ENCODE measurements at places on chromosomes 5 and 9.

DNA sequence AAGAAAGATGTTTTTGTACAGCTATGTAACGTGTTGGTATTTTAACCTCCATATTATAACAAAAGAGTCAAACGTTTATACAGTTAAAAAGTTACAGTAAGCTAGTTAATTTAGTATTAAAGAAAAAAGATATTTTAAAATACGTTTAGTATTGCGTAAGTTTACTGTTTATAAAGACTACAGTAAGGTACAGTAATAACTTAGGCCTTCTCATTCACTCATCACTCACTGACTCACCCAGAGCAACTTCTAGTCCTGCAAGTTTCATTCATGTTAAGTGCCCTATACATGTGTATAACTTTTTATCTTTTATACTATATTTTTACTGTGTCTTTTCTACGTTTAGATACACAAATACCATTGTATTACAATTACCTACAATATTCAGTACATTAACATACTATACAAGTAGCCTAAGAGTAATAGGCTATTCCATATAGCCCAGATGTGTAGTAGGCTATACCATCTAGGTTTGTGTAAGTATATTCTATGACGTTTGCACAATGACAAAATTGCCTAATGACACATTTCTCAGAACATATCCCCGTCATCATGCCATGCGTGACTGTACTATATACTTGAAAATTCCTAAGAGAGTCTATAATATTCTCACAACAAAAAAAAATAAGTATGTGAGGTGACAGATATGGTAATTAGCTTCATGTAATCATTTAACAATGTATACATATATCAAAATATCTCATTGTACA, 33.8 kb downstream of the ERP44 start:
- DNase-seq = no peak

- DNase-seq = no peak
These were observed 169.4 kb upstream of the GLRA1 start for GRCh38 chr5:152094060-152094459.

DNA sequence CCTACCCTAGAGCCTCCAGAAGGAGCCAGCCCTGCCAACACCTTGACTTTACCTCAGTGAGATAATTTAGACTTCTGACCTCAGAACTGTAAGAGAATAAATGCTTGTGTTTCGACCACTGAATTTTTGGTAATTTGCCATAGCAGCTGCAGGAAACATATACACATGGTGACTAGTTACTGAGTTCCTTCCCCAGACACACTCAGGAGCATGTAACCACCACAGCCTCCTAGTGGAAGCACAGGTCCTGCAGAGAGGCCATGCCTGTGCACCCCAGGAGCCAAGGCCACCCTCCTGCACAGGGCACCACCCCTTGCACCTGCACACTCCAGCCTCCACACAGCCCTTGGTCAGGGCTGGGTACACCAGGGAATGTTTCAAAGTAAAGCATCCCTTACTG, 7.6 kb upstream of the CAMSAP1 start:
- DNase-seq = no peak

GRCh38 chr5:39639618-39640089, 214.9 kb upstream of the DAB2 start:
- no peak for DNase-seq

GRCh38 chr5:107532169-107532878, 138.4 kb downstream of the EFNA5 start:
- no peak for DNase-seq

- DNase-seq = no peak
These were observed 75.0 kb downstream of the NR2F1 start for GRCh38 chr5:93658044-93658443.

GRCh38 chr5:83009408-83009807, 67.8 kb downstream of the TMEM167A start:
- no peak for DNase-seq

- no peak for DNase-seq
These were observed 27.2 kb downstream of the TMOD1 start for GRCh38 chr9:97528529-97529230.

- DNase-seq = no peak
These were observed 26.5 kb downstream of the HSD17B4 start for GRCh38 chr5:119478781-119479180.

DNA sequence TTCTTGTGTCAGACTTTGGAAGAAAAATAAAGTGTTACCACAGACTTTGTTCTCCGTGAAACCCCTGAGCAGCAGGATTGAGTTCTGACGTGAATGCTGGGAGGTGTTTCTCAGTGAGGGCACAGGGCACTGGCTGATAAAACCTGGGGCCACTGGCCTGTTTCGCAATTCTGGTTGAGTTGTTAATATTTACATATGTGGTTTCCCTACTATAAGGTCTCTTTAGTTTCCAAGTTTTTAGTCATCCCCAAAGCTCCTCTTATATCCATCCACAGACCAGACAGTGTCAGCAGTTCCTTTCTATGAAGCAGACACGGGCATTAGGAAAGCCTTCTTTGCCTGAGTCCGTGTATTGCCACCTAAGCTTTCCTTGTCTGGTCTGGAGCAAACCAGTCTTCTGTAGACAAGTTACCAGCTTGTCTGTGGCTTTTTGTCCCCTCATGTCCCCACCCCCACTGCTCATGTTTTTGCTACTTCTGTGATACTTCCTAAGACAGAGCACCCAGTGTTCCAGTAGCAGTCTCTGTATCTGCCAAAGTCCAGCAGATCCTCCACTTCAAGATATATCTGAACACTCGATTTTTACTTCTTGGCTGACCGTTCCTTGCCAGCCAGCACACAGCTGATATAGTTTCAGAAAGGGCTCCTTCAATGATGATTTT, 42.0 kb downstream of the ACO1 start:
- DNase-seq = no peak

DNA sequence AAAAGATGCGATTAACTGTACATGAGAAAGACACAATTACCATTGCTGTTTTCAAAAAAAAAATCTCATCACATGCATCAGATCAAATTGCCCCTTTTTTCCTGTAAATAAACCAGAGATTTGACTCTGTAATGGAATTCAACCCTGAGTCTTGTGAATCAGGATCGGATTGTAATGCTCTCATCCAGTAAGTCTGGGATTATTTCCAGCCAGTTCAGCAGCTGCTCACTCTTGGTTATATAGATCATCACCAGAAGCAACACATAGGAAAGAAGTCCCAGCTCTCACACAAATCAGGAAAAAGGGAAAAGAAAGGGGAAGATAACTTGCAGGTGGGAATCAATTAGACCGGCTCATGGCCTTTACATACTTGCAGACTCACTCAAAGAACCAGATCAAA, 97.8 kb upstream of the SPOCK1 start:
- DNase-seq = no peak

Data from caudate nucleus (tissue), 63 donors.